ENCODE measurements at places on chromosomes 1 and 21.

GRCh38 chr21:45894450-45894825 is 87.1 kb upstream of the COL6A1 start:
- DNase-seq = no peak

DNA sequence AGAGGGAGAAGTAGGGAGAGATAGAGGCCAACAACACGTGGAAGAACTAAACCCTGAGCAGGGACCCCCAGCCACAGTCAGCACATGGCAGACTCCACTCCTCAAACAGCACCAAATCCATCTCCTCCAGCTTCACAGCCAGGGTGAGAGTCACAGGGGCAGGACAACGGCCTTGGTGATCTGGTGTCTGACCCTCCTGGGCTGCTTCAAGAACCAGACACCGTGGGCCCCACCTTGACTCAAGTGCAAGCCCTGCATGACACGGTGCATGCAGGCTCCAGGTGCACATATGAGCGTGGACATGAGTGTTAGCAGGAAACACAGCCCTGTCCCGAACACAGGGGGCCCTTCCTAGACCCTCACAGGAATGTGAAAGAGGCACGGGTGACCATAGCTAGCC is 21.9 kb downstream of the S100A7 start:
- no peak for DNase-seq

DNA sequence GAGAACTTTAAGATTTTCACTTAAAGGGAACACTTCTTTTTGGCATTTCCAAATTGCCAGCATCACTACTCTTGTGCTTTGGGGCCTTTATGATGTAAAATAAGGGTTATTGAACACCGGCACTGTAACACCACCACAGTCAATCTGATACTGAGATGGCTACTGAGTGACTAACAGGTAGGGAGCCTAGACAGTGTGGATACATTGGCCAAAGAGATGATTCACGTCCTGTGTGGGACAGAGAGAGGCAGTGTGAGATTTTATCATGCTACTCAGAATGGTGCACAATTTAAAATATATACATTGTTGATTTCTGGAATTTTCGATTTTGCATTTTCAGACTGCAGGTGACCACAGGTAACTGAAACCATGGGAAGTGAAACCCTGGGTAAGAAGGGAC is 261.6 kb downstream of the SPATA17 start:
- DNase-seq = no peak

DNA sequence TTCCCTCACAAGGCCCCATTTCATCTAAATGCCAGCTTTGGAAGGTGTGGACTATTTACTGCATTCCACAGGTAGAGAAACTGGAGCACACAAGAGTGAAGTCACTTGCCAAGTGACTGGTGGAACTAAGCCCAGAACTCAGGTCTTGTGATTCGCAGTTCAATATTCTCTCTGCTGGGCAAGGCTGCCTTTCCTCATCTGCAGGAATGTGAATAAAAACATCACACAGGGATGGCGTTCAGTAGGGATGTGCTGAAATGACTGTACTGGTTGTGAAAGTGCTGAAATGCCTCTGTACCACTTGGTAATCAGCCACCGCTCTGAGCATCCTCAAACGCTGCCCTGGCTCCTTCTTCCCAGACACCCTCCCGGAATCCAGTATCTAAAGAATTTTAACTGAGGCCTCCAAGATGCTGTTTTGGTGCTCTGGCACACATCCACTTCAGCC is 145.6 kb downstream of the HIVEP3 start:
- no peak for DNase-seq

DNA sequence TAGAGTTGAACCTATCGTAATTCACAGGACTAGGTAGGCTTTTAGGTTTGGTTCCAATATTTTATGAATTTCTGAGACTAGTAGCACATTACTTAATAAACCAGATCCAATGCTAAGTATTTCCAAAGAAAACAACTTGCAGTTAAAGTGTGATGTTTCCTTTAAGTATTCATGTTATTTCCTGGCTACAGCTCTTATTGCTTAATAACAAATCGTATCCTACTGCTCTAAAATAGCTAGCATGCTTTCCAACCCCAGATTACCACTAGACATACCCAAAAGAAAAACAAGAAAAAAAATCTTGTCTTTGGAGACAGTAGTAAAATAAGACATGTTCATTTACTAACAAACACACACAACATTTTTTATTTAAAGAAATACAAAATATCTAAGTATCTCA is 898 bp downstream of the KRTAP27-1 start:
- no peak for DNase-seq

GRCh38 chr1:96927125-96927524 is 205.5 kb downstream of the PTBP2 start:
- DNase-seq = no peak
